ENCODE measurements at places on chromosomes 3 and 15. TPM values are rescaled to one million over a fixed set of nuclear protein-coding genes. Genes with fewer than 3 reads are reported as not detected.

GRCh38 chr15:101167753-101168462 lies 83.9 kb downstream of the CHSY1 start:
- DNase-seq, result no peak

GRCh38 chr3:59313365-59313764 lies 263.5 kb upstream of the CFAP20DC start:
- no peak for DNase-seq

DNA sequence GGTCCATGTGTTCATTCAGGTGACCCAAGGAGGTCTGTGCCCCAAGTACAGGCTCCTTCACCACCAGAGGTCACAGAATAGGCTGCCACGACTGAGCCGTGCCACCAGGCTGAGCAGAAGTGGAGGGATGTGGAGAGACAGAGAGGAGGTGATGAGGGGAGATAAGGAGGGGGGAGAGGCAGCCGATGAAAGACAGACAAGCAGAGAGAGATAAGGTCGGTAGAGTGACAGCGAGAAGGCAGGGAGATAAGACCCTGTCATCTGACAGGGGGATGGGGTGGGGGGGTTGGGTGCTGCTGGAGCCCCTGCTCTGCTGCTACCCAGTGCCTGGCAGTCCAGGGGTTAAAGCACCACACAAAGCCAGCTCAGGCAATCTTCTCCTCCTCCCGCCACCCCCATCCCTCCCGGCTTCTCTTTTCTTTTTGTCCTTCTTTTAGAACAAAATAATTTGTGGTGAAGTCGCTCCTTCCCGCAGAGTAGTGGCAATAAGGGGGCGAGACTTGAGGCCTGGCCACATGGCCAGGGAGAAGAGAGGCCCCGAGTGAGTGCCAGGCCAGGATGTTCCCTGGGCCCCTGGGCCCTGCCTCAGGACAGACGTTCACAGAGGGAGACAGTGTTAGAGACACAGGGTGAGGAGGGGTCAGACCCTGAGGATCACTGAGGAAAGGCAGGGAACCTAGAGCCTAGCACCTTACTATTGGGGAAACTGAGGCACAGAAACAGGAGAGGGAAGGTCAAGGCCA lies 67.9 kb downstream of the CACNA2D2 start:
- DNase-seq, result no peak

GRCh38 chr3:38560284-38560683 lies 64.1 kb downstream of the EXOG start:
- DNase-seq, result peak; percentile 59

- DNase-seq, result no peak
Observed at GRCh38 chr15:64604319-64604718, 143.9 kb downstream of the ZNF609 start.

- no peak for DNase-seq
Observed at GRCh38 chr3:65005486-65005885, 317.7 kb upstream of the ADAMTS9 start.

DNA sequence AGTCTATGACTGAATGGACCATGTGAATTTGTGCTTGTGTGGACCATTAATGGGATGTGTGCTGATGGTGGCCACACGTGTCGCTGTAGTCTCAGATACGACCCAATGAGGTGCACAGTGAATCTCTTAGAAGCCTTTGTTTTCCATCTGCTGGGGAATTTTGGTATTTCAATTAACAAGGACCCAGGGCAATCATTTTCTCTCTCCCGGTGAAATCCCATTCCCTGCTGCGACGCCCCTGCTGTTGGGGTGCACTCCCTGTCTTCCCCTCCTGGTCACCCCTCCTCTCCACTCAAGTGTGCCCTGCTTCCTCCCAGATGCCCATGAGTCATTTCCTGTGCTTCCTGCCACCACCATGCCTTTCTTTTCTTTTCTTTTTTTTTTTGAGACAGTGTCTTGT lies 32.7 kb downstream of the EBLN2 start:
- DNase-seq, result no peak

GRCh38 chr15:56744701-56745683 lies 11.7 kb upstream of the ZNF280D start:
- DNase-seq, result no peak

GRCh38 chr15:96774216-96774615 lies 443.7 kb downstream of the NR2F2 start:
- no peak for DNase-seq

GRCh38 chr15:39579487-39580116 lies 1.3 kb upstream of the THBS1 start:
- DNase-seq, result no peak

DNA sequence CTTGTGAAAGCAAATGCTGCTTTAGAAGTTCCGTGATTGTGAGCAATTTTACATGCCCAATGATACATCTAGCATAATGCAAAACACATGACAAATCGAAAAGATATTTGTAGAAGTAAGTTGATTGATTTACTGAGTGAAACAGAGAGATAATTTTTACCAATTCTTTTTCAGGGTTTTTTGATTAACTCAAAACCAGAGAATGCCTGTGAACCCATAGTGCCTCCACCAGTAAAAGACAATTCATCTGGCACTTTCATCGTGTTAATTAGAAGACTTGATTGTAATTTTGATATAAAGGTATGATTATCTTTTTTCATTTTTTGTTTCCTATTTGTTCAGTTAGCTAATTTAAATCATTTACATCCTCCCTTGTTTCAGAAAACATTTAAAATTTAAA lies 58.8 kb downstream of the RNF13 start:
- DNase-seq, result no peak

GRCh38 chr15:49693498-49693897 lies 72.7 kb downstream of the DTWD1 start:
- DNase-seq, result no peak

DNA sequence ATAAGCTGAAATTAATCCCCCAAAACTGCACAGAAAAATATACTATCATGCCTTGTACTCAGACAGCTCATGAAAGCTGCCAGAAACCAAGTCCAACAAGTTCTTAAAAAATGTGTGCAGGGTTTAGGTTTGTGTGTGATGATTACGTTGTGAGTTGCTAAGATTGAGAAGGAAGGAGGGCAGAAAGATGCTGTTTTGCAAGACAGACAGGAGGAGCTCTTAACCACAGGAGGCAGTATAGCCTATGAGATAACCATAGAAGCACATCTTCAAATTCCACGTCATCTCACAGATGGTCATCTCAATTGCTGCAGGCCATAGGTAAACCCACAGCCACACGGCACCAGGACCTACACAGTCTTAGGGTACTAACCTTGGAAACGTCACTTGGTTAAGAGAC lies 191.9 kb downstream of the STT3B start:
- DNase-seq, result no peak

- DNase-seq, result no peak
Observed at GRCh38 chr3:8445861-8446260, 55.8 kb upstream of the LMCD1 start.

GRCh38 chr3:33808559-33808958 lies 10.1 kb downstream of the PDCD6IP start:
- no peak for DNase-seq

- no peak for DNase-seq
Observed at GRCh38 chr15:67480741-67481140, 40.2 kb upstream of the C15orf61 start.

GRCh38 chr15:39777496-39777895 lies 5.1 kb downstream of the FSIP1 start:
- DNase-seq, result no peak

DNA sequence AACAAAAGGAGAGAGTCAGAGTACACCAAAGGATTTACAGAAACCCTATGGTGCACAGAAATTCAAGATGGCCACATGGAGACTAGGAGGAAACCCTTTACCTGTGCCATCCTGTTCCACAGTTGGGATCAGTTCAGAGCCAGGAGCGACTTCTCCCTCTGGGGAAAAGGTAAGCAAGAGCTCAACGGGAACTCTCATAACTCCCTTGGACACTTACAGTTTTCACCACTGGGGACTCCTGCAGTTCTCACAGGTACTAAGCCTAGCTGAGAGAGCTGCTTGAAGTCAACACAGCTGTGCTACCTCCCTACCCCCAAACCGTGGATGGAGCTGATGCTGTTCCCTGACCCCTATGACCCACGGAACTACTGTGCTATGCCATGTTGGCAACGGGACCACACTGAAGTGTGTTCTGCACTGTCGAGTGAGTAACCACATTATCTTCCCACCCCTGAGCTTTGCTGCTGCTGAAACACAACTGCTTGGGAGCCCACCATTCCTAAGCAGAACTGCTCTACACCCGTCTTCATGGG lies 606.8 kb downstream of the GBE1 start:
- no peak for DNase-seq

GRCh38 chr3:98903705-98904481 lies 2.4 kb upstream of the DCBLD2 start:
- DNase-seq, result no peak

The FOXL2 gene
- 0.75 TPM for total RNA-seq

The GADL1 gene
- 1.9 TPM for total RNA-seq

The NR2F2 gene
- 270 TPM for total RNA-seq

The ZCWPW2 gene
- total RNA-seq, result 0.71 TPM

The STRIT1 gene
- not detected for total RNA-seq

The SLC6A11 gene
- 7.3 TPM for total RNA-seq

The DNAJC13 gene
- 30.8 TPM for total RNA-seq

The ADAMTS9 gene
- 13.6 TPM for total RNA-seq

Measured in type B pancreatic cell (in vitro differentiated cells).